ENCODE measurements at places on chromosomes 7 and 10. TPM values are rescaled to one million over a fixed set of nuclear protein-coding genes. Genes with fewer than 3 reads are reported as not detected.

DNA sequence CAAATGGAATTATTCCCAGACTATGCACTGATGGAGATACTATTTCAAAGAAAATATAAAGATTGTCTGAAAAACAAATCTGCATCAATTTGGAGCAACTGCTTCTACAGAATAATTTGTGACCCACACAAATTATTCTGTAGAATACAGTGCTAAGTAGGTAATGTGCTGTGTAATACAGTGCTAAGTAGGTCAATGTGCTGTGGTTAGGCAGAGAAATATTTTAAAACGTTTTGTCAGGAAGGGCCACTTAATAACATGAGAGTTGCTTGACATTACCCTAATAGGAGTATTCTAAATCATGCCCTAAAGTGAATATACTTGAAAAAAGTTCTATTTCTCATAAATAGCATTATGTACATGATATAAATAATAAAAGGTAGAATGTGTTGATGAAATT is 116.5 kb upstream of the KCND2 start:
- no peak overlapping the region for H3K4me3 ChIP-seq
- no peaks in the 10 kb centered on the region for H3K27me3 ChIP-seq
- no peaks in the 10 kb centered on the region for H3K4me1 ChIP-seq
- H3K36me3 ChIP-seq: no peaks in the 10 kb centered on the region
- DNase-seq: no peak

- no peak overlapping the region for H3K27ac ChIP-seq
- no peak overlapping the region for H3K4me3 ChIP-seq
- DNase-seq: no peak
- H3K4me1 ChIP-seq: peaks cover 33% of the 10 kb centered on the region
- H3K27me3 ChIP-seq: no peaks in the 10 kb centered on the region
- H3K36me3 ChIP-seq: no peaks in the 10 kb centered on the region
These were observed 104.1 kb upstream of the LAMB4 start for GRCh38 chr7:108234281-108234680.

- peak overlapping the region; percentile 51 for H3K27ac ChIP-seq
- H3K4me1 ChIP-seq: peaks cover 13% of the 10 kb centered on the region
- peaks cover 20% of the 10 kb centered on the region for H3K36me3 ChIP-seq
- no peaks in the 10 kb centered on the region for H3K27me3 ChIP-seq
These were observed 32.8 kb upstream of the PHF14 start for GRCh38 chr7:10940704-10941355.

GRCh38 chr7:30479202-30480120 is 877 bp upstream of the NOD1 start:
- H3K27me3 ChIP-seq: peaks cover 11% of the 10 kb centered on the region
- no peak for DNase-seq
- H3K4me3 ChIP-seq: peak overlapping the region; percentile 85
- H3K4me1 ChIP-seq: peaks cover 8% of the 10 kb centered on the region
- H3K36me3 ChIP-seq: no peaks in the 10 kb centered on the region

Gene OPN4
- total RNA-seq: not detected

Gene SLC16A9
- total RNA-seq: 16.0 TPM

Gene AS3MT
- 8.8 TPM for total RNA-seq

Gene SEMA3D
- total RNA-seq: 7.2 TPM
